Mesothelial cell of epicardium (in vitro differentiated cells): ENCODE measurements at places on chromosomes 1 and 21. TPM values are rescaled to one million over a fixed set of nuclear protein-coding genes. Genes with fewer than 3 reads are reported as not detected.
A peak's percentile ranks its signal among the peaks of the same experiment; 100 is the strongest.

C1QC gene
- total RNA-seq = not detected in 3 replicates

DNA sequence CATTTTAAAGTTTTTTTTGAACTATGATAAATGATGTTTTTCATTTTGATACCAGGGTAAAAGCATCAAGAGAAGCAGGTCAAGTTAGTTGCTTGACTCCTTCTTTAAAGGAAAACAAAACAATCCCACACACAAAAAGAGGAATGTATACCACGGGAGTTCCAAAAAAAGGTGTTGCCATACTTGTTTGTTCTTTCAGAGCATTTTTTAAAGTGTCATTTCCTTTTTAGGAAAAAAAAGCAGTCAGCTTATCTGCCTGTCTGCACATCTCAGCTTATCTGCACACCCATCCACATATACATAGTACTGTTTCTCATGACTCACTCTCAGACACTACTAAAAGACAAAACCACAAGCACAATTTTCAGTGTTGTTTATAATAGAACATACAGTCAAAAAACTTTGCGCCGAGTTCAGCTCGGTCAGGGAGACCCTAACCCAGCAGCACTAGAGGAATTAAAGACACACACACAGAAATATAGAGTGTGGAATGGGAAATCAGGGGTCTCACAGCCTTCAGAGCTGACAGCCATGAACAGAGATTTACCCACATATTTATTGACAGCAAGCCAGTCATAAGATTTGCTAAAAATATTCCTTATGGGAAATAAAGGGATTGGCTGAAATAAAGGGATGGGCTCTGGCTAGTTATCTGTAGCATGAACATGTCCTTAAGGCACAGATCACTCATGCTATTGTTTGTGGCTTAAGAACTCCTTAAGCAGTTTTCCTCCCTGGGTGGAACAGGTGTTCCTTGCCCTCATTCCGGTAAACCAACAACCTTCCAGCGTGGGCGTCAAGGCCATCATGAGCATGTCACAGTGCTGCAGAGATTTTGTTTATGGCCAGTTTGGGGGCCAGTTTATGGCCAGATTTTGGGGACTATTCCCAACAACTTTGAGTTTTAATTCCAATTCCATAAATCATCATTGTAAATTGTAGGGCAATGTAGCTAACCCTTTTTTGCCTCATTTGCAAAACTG is 11.4 kb upstream of the MNDA start:
- peak overlapping the region; percentile 35 for H3K27ac ChIP-seq
- peaks cover 6% of the 10 kb centered on the region for H3K4me1 ChIP-seq
- H3K4me3 ChIP-seq = no peak overlapping the region
- H3K36me3 ChIP-seq = no peaks in the 10 kb centered on the region
- no peaks in the 10 kb centered on the region for H3K27me3 ChIP-seq
- DNase-seq = no peak

DNA sequence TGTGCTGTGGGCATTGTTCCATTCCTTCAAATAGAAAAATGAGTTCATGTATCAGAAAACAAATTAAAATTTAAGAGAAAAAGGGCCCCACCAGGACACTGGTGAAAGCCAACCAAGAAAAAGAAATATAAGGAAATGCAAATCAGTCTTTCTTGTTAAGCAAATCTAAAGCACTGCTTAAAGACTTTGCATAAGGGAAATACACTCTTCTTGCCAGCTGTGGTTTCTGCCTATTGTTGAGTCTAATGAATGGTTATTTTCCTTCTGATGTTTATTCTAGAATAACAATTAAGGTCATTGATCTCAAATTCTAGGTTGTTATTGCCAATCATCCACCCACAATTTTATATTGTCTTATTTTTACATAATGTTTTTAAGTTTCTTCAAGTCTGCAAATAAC is 158.6 kb upstream of the SNX7 start:
- no peak overlapping the region for H3K4me3 ChIP-seq
- no peaks in the 10 kb centered on the region for H3K4me1 ChIP-seq

- H3K4me1 ChIP-seq = peaks cover 34% of the 10 kb centered on the region
- H3K27ac ChIP-seq = no peak overlapping the region
Measured at GRCh38 chr1:228933753-228934152, 198.5 kb downstream of the RHOU start.

GRCh38 chr1:232226197-232226712 is 403.7 kb downstream of the SIPA1L2 start:
- no peaks in the 10 kb centered on the region for H3K36me3 ChIP-seq
- peaks cover 20% of the 10 kb centered on the region for H3K4me1 ChIP-seq
- H3K4me3 ChIP-seq = no peak overlapping the region

DNA sequence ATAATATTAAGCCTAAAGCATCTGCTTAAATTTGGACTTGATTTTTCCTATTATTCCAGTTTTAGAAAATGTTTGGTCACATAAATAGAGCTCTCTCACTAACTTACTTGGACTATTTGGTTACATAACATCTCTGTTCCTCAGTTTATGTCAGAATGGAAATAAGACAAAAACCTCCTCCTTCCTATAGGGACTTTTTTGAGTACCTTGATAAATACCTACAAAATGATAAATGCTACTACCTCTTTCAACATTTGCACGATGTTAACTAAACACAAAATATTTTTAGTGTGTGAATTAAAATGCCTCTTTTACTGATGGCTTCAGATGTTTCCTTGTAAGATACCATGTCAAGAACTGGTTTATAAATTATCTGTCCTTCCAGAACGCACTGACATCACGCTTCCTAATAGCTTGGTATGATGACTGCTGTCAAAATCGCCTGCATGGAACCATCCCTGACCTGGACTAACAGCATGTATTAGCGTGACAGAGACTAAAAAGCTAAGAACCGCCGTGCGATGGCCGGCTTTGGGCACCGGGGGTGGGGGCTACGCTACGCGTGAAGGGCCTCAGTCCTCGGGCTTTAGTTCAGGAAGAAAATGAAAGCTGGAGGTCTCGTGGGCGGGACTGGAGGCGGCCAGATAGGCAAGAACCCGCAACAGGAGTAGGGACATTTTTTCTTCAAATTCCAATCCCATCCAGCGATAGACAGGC is 133.2 kb upstream of the BARHL2 start:
- H3K4me3 ChIP-seq = peak overlapping the region; percentile 82
- H3K27me3 ChIP-seq = peaks cover 71% of the 10 kb centered on the region
- H3K27ac ChIP-seq = peak overlapping the region; percentile 33
- peak; percentile 43 for DNase-seq
- no peaks in the 10 kb centered on the region for H3K36me3 ChIP-seq

DNA sequence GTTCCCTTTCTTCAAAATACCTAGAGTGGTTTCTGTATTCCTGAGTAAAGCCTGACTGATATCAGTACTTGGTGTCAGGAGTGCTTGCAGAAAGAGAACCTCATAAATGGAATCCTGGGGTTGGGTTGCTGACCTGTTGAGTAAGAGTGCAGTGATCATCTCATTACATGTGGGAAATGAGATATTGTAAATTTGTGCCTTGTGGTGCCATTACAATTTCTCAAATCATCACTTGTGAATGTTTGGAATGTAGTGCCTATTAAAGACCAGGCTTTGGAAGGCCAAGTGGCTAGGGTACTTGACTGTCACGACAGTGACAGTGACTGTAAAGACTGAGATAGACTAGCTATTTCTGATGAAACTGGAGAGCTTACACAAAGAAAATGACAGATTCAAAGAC is 176.7 kb upstream of the CTTNBP2NL start:
- DNase-seq = no peak
- H3K4me3 ChIP-seq = no peak overlapping the region
- H3K27ac ChIP-seq = no peak overlapping the region
- H3K4me1 ChIP-seq = no peaks in the 10 kb centered on the region

- no peak for DNase-seq
- H3K4me3 ChIP-seq = no peak overlapping the region
- no peak overlapping the region for H3K27ac ChIP-seq
- no peaks in the 10 kb centered on the region for H3K27me3 ChIP-seq
- H3K4me1 ChIP-seq = no peaks in the 10 kb centered on the region
- H3K36me3 ChIP-seq = peaks cover 17% of the 10 kb centered on the region
Measured at GRCh38 chr1:37840711-37841110, 18.7 kb downstream of the MTF1 start.

GRCh38 chr21:33931799-33932390 is 16.3 kb upstream of the ATP5PO start:
- H3K36me3 ChIP-seq = no peaks in the 10 kb centered on the region
- H3K27me3 ChIP-seq = no peaks in the 10 kb centered on the region
- H3K4me1 ChIP-seq = peaks cover 18% of the 10 kb centered on the region
- H3K4me3 ChIP-seq = peak overlapping the region; percentile 86
- no peak for DNase-seq

DNA sequence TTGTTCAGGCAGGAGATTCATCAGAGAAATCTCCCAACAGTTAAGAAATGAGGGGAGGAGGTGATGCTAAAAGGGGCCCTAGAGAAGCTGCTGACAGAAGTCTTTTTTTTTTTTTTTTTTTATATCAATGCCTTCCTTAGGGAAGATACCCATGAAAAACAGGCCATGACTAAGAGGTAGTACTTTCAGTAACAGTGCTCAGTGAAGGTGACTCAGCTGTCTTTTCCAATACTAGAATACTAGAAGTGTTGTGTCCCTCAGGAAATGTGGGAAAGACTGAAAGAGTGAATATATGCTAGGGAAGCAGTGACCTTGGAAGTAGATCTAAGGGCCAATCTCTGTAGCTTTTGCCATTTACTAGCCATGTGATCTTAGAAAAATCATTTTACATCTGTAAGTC is 52.4 kb upstream of the SLFNL1 start:
- H3K27me3 ChIP-seq = no peaks in the 10 kb centered on the region
- H3K4me3 ChIP-seq = no peak overlapping the region
- H3K27ac ChIP-seq = no peak overlapping the region
- H3K36me3 ChIP-seq = peaks cover 47% of the 10 kb centered on the region
- H3K4me1 ChIP-seq = no peaks in the 10 kb centered on the region
- DNase-seq = no peak

GRCh38 chr1:25568090-25568833 is 24.9 kb downstream of the LDLRAP1 start:
- H3K36me3 ChIP-seq = no peaks in the 10 kb centered on the region
- peak overlapping the region; percentile 35 for H3K27ac ChIP-seq
- peaks cover 20% of the 10 kb centered on the region for H3K27me3 ChIP-seq
- no peak overlapping the region for H3K4me3 ChIP-seq

GRCh38 chr1:25080294-25081209 is 150.5 kb upstream of the RUNX3 start:
- H3K4me3 ChIP-seq = no peak overlapping the region
- DNase-seq = no peak
- H3K27ac ChIP-seq = no peak overlapping the region
- H3K27me3 ChIP-seq = peaks cover 5% of the 10 kb centered on the region
- H3K36me3 ChIP-seq = no peaks in the 10 kb centered on the region

TMEM200B gene
- total RNA-seq = 28.3 to 31.0 TPM (median 29.1 TPM) in 3 replicates

ZFP69B gene
- total RNA-seq = 8.3 to 9.0 TPM (median 8.6 TPM) in 3 replicates

TBX19 gene
- total RNA-seq = 2.4 to 2.9 TPM (median 2.6 TPM) in 3 replicates

SLC9C2 gene
- 0.93 to 1.2 TPM (median 1.00 TPM) in 3 replicates for total RNA-seq

GJB3 gene
- total RNA-seq = 0.14 TPM in 1 of 3 replicates, not detected in the others

DNA sequence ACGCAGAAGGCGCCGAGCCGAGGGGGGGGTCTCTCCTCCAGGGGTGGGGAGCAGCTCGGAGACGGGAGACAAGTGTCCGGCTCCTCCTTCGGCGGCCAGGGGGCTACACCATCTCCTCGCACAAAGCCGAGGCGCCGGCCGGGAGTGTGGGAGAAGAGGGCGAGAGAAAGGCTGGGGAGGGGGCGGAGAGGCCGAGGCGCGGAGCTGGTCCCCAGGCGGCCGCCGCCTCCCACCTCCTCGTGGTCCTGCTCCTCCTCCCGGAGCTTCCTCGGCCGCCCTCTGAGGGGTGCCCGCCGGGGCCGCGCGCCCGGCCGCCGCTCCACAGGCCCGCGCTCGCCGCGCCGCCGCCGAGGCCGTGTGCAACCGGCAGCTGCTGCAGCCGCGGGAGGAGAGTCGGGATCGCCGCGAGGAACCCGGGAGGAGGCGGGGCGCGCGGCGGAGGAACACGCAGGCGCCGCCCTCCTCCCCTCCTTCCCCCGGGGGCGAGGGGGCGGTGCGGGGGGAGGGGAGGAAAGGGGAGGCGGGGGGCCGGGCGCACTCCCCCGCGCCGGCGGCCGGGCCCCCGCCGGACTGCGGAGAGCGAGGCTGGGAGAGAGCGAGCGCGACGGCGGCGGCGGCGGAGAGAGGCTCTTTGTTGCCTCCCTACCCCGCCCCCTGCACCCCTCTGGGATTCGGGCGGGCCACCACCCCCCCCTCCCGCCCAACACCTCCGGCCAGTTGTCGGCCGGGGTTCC is at the start of gene ENAH:
Gene ENAH (minus strand): TSS at position 395 of the 734 bp plus-strand sequence. CDS start 433 bp downstream, outside the sequence.
- H3K4me3 ChIP-seq = peak within 1 kb of the TSS; percentile 99
- no peaks in the 10 kb centered on the region for H3K27me3 ChIP-seq
- peaks cover 60% of the 10 kb centered on the region for H3K4me1 ChIP-seq
- no peaks in the 10 kb centered on the region for H3K36me3 ChIP-seq
- H3K27ac ChIP-seq = peak within 1 kb of the TSS; percentile 100

FAM177B gene
- not detected in 3 replicates for total RNA-seq

DNA sequence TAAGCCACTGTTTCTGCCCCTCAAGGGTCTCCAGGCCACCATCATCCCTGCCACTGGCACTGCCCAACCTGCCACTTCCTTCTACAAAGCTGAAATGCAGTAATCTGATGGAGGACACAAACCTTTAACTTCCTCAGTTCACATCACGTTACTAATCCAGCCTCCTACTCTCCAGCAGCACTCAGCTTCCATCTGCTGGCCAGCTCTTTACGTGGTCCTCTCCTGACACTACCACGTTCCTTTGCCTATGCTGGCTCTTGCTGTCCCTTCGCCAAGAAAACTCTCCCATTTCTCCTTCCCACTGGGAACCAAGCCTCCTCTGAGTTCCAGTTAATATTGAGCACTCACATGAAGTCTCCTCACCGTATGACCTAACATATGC is 124.0 kb downstream of the EDEM3 start:
- no peak for DNase-seq
- no peaks in the 10 kb centered on the region for H3K27me3 ChIP-seq
- no peak overlapping the region for H3K4me3 ChIP-seq
- H3K36me3 ChIP-seq = no peaks in the 10 kb centered on the region
- H3K4me1 ChIP-seq = peaks cover 17% of the 10 kb centered on the region

GRCh38 chr1:2865571-2866421 is 64.3 kb upstream of the TTC34 start:
- H3K27me3 ChIP-seq = no peaks in the 10 kb centered on the region
- no peak overlapping the region for H3K4me3 ChIP-seq
- H3K36me3 ChIP-seq = no peaks in the 10 kb centered on the region
- no peaks in the 10 kb centered on the region for H3K4me1 ChIP-seq
- DNase-seq = no peak

CYYR1 gene
- 19.3 to 20.8 TPM (median 20.2 TPM) in 3 replicates for total RNA-seq

DNA sequence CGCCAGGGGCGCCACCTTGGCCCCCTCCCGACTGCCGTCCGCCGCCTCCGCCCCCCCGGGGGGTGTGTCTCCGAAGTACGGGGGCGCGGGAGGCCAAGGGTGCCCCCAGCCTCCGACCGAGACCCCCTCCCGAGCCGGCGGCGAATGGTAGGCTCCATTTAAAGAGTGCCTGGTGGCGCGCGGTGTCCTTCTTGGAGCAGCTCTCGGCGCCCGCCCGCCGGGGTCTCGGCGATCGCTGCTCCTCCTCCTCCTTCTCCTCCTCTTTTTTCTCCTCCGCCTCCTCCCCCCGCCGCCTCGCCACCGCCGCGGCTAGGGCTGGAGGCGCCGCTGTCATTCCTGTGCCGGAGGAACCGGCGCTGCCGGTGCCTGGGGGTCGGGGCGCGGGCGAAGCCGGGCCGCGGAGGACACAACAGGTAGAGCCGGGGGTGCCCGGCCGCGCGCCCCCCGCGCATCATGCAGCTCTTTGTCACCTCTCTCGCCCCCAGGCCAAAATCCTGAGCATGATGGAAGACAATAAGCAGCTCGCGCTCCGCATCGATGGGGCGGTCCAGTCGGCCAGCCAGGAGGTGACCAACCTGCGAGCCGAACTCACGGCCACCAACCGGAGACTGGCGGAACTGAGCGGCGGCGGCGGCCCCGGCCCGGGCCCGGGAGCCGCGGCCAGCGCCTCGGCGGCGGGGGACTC is at the start of gene KAZN:
Gene KAZN (plus strand): TSS at position 188 of the 685 bp plus-strand sequence.
- H3K27ac ChIP-seq = peak within 1 kb of the TSS; percentile 96
- H3K4me3 ChIP-seq = peak within 1 kb of the TSS; percentile 86
- no peaks in the 10 kb centered on the region for H3K36me3 ChIP-seq
- peak; percentile 82 for DNase-seq
